Activated CD4-positive, alpha-beta T cell treated with anti-CD3 and anti-CD28 coated beads, Interleukin-2, Interleukin-6, amounts not matched to agents 100 ng/mL and 50 ng/mL, durations not matched to agents 16 hours and 8 hours (primary cell): ENCODE measurements at places on chromosomes 1 and 21.
A peak's percentile ranks its signal among the peaks of the same experiment; 100 is the strongest.

- peak; percentile 90 for DNase-seq
Observed at GRCh38 chr1:235077571-235078479, 50.8 kb downstream of the TOMM20 start.

- no peak for DNase-seq
Observed at GRCh38 chr1:163176797-163177196, 25.9 kb downstream of the RGS5 start.

GRCh38 chr1:115706587-115707425 is 61.7 kb downstream of the CASQ2 start:
- DNase-seq: peak; percentile 22

- no peak for DNase-seq
Observed at GRCh38 chr1:164733070-164733469, 174.1 kb downstream of the PBX1 start.

DNA sequence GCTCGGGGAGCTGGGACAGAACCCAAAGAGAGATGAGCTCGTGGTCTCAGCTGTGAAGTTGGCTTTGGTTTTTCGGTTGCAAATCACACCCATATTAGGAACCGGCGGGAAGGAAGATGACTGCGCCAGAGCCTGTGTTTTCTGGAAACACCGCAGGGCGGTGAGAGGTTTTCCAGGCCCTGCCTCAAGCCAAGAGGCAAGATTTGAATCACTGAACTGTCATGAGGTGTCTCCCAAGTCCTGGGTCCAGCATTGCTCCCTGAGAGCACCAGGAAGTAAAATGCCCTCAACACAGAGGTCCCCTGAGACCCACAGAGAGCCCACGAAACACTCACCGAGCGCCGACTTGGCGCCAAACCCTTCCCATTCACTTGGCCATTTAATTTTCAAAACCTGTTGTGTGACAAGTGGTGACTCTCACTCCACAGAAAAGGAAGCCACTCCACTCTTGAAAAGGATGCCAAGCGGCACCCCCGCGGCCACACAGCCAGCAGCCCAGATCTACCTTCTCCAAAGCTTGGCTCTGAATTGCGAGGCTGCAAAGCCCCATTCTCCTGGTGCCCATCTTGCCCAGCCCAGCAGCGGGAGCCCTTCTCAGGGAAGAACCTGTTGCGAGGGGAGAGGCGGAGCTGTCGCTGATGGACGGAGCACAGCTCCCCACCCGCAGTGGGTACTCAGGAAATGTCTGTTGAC is 99.0 kb upstream of the RUNX3 start:
- peak; percentile 89 for DNase-seq

GRCh38 chr1:147223740-147224615 is 1.2 kb downstream of the FMO5 start:
- no peak for DNase-seq

DNA sequence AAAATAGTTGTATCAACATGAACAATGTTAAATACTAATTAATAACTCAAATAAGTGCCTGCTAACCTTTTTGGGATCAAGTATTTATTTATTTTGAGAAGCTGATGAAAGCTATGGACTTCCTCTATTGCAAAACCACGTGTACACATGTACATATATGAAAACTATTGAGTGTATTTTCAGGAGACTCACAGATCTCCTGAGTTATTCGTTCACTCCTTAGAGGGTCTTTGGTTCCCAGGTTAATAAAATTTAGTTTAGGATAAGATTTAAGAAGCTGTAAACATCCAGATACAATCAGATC is 130.5 kb downstream of the DISC1 start:
- DNase-seq: no peak

- no peak for DNase-seq
Observed at GRCh38 chr1:41612953-41613352, 128.5 kb upstream of the EDN2 start.

DNA sequence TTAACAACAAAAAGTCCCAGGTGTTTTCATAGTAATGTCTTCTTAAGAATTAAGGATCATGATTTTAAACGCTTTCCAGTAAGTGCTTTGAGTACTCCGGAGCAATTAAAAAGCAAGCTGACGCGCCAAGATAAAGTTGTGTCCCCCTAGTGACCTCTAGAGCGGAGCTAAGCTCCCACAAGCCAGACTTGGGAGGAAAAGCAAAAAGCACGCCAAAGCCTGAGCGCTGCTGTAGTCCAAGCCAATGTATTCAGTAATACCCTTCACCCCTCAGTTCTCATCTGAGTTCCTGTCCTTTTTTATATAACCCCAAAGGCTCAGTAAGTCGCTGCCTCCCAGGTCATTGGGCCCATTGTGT is 3.5 kb upstream of the SLC44A5 start:
- no peak for DNase-seq

- no peak for DNase-seq
Observed at GRCh38 chr1:21624571-21625389, 44.4 kb downstream of the RAP1GAP start.

GRCh38 chr1:154479764-154480421 is 22.1 kb upstream of the TDRD10 start:
- peak; percentile 87 for DNase-seq

- no peak for DNase-seq
Observed at GRCh38 chr1:225650179-225650578, 2.7 kb downstream of the ENAH start.

GRCh38 chr1:159924791-159925718 is at the start of gene TAGLN2:
TSS of gene TAGLN2 (minus strand) at chr1:159925507. CDS start at chr1:159920509, 4,998 bp downstream.
- DNase-seq: peak; percentile 93

- peak; percentile 15 for DNase-seq
Observed at GRCh38 chr1:230797942-230798365, 50.8 kb downstream of the CAPN9 start.

- no peak for DNase-seq
Observed at GRCh38 chr1:213423605-213424004, 372.6 kb downstream of the RPS6KC1 start.

DNA sequence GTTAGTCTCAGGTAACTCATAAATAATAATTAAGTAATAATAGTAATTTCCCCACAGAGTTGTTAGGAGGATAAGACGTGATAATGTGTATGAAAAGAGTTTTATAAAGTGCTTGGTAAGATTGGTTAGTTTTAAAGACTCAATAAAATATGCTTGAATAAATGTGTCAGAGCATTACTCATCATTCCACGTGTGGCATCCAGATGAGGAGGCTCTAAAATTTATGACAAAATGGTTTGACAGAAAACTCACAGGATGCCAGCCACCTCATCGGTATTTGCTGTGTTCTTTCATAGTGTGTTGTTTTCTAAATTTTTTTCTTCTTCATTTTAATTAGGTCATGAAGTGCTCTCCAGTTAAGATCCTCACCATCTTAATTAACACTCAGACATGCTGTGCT is 19.1 kb upstream of the SPAG17 start:
- DNase-seq: no peak

DNA sequence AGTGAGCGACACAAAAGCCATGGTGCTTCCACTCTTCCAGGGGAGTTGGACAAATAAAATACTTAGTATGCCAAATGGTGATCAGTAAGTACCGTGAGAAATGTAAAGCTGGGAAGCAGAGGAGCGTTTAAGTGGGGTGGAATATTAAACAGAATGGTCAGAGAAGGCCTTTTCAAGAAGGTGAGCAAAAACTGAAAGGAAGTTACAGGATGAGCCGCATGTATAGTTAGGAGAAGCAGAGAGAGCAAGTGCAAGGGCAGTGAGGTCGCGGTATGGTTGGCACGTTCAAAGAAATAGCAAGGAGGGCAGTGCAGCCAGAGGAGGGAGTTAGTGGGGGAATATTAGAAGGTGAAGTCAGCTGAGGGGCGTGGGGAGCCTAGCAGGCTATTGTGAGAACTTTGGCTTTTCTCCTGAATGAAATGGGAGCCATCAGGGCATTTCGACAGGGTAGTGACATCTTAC is 748 bp upstream of the ATP6V0B start:
- DNase-seq: no peak

DNA sequence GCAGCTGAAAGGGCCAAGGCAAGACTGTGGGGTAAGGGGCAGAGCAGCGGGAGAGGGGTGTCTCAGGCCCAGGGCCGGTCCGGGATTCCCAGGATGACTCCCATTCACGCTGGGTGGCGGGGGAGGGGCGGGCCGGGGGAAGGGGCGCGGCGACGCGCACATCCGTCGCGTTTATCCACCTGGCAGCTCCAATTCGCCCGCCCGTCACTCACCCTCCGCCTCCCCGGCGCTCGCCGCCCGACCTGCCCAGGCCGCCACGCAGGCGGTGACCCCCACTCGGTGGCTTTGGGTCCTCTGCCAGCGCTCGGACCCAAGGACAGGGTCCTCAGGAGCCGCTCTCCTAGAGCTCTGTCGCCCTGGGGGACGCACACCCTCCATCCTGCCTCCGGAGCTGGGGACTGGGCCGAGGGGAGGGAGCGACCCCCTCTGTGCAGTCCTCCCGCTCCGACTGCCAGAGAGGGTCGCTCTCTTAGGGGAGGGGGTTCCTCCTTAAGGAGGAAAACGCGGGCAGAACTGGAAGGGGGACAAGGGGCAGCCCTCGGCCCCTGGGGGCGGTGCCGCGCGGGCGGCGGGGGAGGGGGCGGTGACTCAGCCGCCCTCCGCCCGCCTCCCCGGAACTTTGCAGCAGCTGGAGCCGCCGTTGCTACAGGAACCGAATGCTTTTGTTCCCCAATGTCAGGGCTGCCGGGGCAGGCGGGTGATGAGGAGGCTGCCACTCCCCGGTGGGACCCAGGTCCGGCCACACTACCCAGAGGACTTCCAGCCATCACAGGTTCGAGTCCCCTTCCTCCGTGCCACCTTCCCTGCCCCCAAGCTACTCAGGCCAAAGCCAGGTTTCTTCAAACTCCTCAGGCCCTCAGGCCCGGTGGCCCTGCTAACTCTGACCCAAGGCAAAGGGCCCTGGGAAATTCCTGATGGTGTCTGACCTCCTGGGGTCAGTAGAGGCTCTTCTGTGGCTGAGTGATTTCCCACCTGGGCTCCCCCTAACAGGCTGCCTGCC is 3.4 kb downstream of the ADGRB2 start:
- DNase-seq: peak; percentile 54

GRCh38 chr1:77218477-77219165 is 609 bp downstream of the PIGK start:
- no peak for DNase-seq

DNA sequence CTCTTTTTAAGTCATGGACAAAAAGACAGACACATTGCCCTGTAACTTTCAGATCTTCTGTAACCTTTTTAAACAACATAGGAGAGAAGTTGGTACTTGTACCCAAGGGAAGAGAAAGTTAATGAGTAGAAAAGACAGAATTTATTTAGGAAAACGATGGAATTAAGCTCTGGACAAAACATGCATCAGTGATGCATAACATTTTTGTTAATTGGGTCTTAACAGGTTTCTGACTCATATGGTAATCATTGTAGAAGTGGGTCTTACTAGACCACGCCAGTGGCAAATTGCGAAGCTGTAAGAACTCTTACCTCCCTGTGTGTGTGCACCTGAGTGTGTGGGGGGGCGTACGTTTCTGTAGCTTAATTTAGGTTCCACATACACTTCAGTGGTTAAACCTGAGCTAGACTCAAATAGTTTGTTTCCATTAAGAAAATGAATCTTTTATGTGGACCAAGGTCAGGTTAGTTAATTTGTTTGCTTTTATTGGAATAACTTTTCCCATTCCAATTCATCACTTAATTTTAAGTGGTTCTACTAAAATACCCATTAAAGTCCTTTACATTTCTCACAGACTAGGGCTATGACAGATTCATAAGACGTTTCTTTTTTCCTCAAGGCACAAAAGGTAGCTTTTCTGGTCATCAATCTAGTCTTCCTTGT is 48.1 kb downstream of the NFIA start:
- no peak for DNase-seq

GRCh38 chr21:37257967-37258877 is 8.9 kb downstream of the VPS26C start:
- DNase-seq: peak; percentile 92

- no peak for DNase-seq
Observed at GRCh38 chr1:47399138-47399845, 16.8 kb upstream of the FOXE3 start.

- no peak for DNase-seq
Observed at GRCh38 chr1:238738892-238739291, 647.5 kb upstream of the CHRM3 start.

DNA sequence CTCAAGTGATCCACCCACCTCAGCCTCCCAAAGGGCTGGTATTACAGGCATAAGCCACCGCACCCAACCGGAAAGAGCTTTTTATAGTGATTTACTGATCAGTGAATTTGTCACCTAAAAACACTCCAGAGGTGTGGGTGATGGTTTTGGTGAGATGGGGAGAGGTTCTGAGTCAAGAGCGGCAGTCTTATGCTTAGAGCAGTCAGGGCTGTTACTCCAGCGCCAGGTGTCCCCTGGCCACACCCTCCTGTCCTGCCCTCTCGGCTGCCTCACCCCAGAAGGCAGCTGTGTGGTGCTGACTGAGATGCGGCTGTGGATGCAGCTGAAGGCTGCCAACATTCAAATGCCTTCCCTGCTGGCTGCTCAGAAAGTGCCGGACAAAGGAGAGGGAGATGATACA is 94.5 kb upstream of the LPGAT1 start:
- DNase-seq: no peak

DNA sequence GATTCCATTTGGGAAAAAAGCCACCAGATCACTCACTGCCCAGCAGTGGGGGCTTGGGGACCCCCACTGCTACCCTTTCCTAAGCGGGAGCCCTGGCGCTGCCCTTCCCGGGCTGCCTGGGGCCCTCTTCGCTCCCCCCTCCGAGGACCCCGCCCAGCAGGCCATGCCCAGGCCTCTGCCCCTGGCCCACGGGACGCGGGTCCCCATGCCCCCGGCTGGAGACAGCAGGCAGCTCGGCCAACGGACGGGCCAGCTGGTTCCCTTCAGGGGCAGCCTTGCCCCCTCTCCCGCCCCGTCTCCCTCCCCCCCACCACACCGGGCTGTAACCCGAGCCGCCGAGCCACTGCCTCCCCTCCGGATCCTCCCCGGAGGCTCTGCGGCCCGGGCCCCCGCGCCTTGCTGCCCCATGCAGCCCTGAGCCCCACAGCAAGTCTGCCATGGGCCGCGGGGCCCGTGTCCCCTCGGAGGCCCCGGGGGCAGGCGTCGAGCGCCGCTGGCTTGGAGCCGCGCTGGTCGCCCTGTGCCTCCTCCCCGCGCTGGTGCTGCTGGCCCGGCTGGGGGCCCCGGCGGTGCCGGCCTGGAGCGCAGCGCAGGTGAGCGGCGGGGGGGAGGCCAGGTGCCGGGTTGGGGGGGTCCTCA is at the start of gene MMP23B:
MMP23B (plus strand) TSS at position 392 of the 639 bp plus-strand sequence; CDS start at position 438, 46 bp downstream.
- DNase-seq: no peak

- no peak for DNase-seq
Observed at GRCh38 chr1:102163799-102164198, 167.1 kb upstream of the OLFM3 start.

- no peak for DNase-seq
Observed at GRCh38 chr1:44645476-44646244, 28.6 kb downstream of the TMEM53 start.

DNA sequence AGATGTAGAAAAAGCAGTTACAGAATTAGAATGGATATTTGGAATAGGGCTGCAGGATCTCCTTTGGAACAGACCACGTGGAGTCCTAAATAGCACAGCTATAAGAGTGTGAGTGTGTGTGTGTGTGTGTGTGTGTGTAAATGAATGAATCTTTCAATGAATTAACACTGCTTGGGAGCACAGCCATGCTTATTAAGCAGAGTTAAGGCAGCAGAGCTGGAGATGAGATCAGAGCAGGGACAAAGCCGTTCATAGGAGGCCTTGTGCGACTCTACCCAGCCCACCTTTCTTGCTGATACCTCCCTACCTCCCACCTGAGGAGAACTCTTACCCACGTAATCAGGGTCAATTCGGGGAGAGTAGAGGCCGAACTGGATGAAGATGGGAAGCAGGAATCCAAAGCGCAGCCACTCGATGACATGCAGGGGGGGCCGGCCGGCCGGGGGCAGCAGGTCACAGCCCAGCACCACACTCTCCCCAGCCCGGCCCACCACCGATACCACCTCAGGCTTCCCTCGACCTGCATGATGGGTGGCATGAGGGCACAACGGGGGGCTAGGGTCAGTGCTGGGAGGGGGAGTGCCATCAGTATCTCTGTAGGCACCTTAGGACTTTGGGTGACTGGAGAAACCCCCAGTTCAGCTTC is 2.7 kb downstream of the IGSF9 start:
- no peak for DNase-seq
